Subcutaneous preadipocyte (primary cell): ENCODE measurements at places on chromosomes 3 and 15. TPM values are rescaled to one million over a fixed set of nuclear protein-coding genes. Genes with fewer than 3 reads are reported as not detected.

SNTN gene
- not detected in 2 replicates for total RNA-seq

HIGD2B gene
- not detected in 2 replicates for total RNA-seq

WDR5B gene
- 5.5 and 6.5 TPM in 2 replicates for total RNA-seq

LDHAL6B gene
- not detected in 2 replicates for total RNA-seq

ADGRG7 gene
- not detected in 2 replicates for total RNA-seq

SCAANT1 gene
- total RNA-seq: not detected in 2 replicates

CCK gene
- 0.73 TPM in 1 of 2 replicates, not detected in the other for total RNA-seq

NPAP1 gene
- total RNA-seq: not detected in 2 replicates

GOLGA6L9 gene
- 0.37 and 0.59 TPM in 2 replicates for total RNA-seq

ISLR gene
- total RNA-seq: 2.5 and 18.7 TPM in 2 replicates

USP50 gene
- 0.39 TPM in 1 of 2 replicates, not detected in the other for total RNA-seq

SLC6A1 gene
- not detected in 2 replicates for total RNA-seq

ZNF621 gene
- total RNA-seq: 13.6 and 13.9 TPM in 2 replicates

ANKUB1 gene
- total RNA-seq: not detected in 2 replicates

NLGN1 gene
- 2.9 and 3.7 TPM in 2 replicates for total RNA-seq

ABI3BP gene
- total RNA-seq: 74.2 and 93.6 TPM in 2 replicates

TUSC7 gene
- total RNA-seq: not detected in 2 replicates

RTF1 gene
- 26.2 and 26.8 TPM in 2 replicates for total RNA-seq

VGLL3 gene
- total RNA-seq: 52.6 and 73.9 TPM in 2 replicates

HYKK gene
- total RNA-seq: 3.1 and 3.3 TPM in 2 replicates

LRTM1 gene
- total RNA-seq: not detected in 2 replicates

MAP4 gene
- total RNA-seq: 111 and 136 TPM in 2 replicates

ILDR1 gene
- total RNA-seq: not detected in 2 replicates

CCDC191 gene
- total RNA-seq: 1.5 and 1.8 TPM in 2 replicates

SETD2 gene
- total RNA-seq: 25.7 and 31.5 TPM in 2 replicates

INO80 gene
- total RNA-seq: 20.6 and 26.4 TPM in 2 replicates
